ENCODE measurements at places on chromosomes 16 and 17.

DNA sequence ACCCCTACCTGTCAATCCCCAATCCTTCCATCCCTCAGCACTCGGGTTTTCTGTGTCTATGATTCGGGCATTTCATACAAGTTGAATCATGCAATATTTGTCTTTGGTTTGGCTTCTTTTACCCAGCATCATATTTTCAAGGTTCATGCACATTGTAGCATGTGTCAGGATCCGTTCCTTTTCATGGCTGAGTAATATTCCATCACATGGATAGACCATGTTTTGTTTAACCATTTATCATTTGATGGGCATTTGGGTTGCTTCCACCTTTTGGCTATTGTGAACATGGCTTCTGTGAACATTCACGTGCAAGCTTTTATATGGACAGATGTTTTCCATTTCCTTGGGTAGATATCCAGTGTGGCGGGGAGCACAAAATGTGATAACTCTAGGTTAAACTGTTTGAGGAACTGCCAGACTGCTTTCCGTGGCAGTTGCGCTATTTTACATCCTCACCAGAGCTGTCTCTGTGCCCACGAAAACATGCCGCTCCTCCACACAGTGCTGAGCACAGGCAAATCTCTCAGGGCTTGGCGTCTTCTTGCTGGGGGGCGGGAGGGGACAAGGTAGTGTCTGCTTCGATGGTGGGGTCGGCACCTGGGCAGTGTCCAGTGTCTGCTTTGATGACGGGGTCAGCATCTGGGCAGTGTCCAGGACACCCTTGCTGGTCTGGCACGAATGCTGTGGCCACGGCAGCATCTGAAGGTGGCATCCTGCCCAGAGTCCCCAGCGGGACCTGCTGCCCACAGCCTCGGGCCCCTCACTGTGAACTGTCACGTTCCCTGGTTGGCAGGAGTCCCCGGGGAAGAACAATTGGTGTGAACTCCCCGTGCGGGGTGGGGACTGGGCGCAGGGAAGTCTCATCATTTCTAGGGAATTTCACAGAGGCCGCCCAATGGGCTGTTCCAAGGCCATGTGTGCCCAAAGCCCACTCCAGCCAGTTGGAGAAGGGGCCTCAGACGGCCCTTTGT is 32.4 kb upstream of the JPH3 start:
- DNase-seq: no peak

GRCh38 chr17:6555331-6556120 is 829 bp downstream of the PITPNM3 start:
- DNase-seq: no peak

DNA sequence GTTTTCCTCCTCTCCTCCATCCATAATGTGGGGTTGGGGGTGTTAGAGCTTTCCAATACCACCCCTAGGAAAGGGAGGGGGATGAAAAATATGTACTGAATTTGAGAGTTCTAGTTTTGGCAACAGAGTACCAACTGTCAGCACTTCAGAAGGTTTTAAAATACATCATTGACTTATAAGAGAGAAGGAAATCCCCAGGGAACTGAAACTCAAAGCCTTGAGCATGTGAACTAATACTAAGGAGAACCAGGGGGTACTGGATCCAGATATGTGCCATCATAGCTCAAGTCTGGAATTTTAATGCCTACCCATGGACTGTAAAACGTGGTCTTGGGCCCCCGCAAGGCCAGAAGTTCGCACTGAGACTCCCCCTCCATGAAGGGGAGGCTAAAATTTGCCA is 15.8 kb downstream of the CACNG5 start:
- no peak for DNase-seq

- no peak for DNase-seq
These were observed 10.0 kb downstream of the SLC22A31 start for GRCh38 chr16:89190150-89190958.

DNA sequence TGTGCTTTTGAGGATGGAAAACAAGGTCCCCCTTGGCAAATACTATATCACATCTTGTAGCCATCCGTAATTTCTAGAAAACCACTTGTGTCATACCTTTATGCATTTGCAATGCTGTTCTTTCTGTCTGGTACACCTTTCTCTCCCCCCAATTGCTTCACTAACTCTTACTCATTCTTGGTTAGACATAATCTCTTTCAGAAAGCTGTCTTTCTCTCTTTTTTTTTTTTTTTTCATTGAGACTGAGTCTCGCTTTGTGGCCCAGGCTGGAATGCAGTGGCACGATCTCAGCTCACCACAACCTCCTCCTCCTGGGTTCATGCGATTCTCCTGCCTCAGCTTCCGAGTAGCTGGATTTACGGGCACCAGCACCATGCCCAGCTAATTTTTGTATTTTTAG is 94.9 kb upstream of the C17orf78 start:
- no peak for DNase-seq

DNA sequence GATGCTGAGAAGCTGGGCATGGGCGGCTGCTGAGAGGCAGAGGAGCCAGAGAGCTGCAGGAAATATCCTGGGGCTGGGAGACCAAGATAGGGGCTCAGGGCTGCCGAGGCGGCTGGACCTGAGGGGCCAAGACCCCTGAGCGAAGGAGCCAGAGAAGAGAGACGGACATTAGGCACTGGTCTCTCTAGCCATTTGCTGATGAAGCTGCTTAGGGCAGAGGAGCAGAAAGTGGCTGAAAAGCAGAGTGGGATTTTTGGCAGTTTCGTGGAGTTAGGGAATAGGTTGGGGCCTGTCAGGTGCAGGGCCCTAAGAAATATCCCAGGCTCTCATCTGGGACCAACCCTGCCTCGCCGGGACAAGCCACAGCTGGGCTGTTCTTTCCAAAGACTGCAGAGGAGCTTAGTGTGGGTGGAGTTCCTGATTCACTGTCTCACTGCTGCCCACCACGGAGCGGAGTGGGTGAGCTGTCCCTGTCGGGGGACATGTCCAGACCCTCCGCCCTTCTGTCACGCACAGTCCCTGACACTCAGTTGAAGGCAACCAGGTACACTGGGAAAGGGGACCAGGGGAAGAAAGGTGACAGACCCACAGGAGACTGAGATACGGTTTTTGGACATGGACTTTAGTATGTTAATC is 11.3 kb upstream of the DNASE1 start:
- no peak for DNase-seq

DNA sequence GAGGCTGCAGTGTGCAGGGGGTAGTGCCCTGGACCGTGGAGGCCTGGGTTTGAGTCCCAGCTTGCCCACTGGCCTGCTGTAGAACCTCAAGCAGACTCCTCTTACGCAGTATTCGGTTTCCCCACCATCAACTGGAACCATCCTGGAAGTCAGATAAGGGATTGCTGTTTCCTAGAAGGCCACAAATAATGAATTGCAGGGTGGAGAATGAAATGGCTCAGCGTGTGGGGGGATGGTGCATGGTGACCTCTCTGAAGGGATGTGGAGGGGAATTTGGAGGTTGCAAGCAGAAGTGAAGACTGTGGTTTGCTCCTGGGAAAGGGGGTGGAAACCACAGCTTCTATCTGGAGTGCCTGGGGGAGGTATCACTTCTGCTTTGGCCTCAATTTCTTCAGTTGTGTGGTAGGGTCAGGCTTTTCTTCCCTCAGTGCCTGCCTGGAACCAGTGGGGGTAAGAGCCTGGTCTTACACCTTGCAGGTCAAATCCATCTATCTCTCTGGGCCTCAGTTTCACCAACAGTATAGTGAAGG is 1.7 kb downstream of the ADGRG5 start:
- DNase-seq: no peak

- DNase-seq: no peak
These were observed 2.0 kb downstream of the SNRNP25 start for GRCh38 chr16:55571-56136.

DNA sequence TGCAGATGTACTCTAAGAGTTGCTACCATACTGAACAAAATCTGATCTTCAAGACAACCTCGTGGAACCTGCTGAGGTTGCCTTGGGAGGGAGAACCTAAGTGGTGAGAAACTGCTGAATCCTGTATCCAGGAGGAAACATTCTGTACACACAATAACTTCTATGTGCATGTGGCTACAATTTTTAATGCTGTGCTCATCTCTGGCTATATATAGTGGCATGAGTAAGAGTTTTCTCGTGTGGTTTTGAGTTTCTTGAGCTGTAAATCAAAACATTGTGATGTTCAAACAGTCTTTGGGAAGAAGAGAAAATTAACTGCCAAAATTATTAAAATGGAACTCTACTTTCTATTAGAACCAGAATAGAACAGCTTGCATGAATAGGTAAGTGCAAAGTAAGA is 206.8 kb downstream of the CA10 start:
- no peak for DNase-seq

- DNase-seq: no peak
These were observed 103.7 kb downstream of the RBFOX1 start for GRCh38 chr16:7436306-7436705.

GRCh38 chr16:87733190-87733589 is 32.6 kb downstream of the KLHDC4 start:
- no peak for DNase-seq

GRCh38 chr17:43334738-43335402 is 63.9 kb upstream of the ARL4D start:
- no peak for DNase-seq
